ENCODE measurements at places on chromosomes 1 and 21.
A peak's percentile ranks its signal among the peaks of the same experiment; 100 is the strongest.

DNA sequence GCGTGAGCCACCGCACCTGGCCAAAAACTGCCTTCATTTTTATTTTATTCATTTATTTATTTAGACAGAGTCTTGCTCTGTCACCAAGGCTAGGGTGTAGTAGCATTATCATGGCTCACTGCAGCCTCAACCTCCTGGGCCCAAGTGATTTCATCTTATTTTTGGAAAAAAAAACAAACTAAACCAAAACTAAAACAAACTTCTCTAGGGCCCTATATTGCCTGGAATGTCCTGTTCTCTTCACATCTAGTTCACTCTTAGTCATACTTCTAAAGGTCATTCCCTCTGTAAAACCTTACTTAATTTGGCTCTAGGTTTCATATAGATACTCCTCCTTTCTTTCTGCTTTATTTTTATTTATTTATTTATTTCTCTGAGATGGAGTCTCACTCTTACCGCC, 15.6 kb downstream of the RPS27 start:
- no peak for DNase-seq

DNA sequence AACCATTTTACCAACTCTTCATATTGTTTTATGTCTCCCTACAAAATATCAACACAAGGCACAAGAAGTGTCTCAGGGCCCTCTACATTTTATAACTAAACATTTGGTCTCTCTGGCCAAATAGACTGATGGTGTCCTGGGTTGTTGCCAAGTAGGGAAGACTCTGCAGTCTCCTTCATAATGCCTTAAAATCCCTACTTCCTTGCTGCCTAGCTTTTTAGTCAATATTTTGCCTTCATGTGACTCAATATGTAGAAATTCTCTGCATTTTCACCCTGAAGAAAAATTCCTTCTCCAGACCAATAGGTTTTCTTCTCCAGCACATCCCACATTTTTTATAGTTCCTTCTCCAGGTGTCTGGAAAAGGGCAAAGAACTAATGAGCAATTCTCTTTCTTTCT, 72.6 kb upstream of the IPO9 start:
- no peak for DNase-seq

- DNase-seq, result no peak
These were observed 12.0 kb downstream of the UBE2Q1 start for GRCh38 chr1:154546264-154547063.

GRCh38 chr1:39926820-39927219, 25.1 kb upstream of the MYCL start:
- DNase-seq, result no peak

- no peak for DNase-seq
These were observed 10.2 kb downstream of the GRHL3 start for GRCh38 chr1:24329331-24329730.

- DNase-seq, result no peak
These were observed 51.0 kb downstream of the LAMC1 start for GRCh38 chr1:183074215-183074614.

DNA sequence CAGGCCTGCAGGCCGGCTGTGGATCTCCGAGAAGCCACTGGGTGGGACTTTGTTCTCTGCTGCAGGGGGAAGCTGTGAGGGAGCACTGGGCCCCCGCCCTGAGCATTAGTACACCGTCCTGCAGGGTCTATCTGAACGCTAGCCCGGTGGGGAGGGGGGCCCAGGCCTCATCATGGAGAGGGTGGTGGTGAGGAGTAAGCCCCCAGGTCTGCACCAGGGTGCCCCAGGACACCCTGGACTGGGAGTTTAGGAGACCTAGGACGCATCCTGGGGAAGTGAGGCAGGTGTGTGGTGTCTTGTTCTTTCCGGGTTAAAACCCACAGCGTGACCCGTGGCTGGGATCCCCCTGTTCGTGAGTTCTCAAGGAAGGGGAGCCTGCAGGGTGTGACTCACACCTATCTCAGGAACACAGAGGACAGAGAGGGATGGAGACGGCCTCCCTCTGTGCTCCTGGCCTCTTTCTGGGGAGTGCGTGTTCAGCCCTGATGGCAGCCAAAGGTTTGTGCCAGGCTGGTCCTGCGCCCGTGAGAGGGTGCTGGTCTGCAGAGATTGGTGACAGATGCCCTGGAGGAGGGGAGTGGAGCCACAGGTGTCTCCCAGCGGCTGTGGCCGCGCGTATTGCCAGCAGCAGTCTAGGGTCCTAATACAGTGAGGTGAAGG, 44.8 kb downstream of the AGPAT3 start:
- DNase-seq, result no peak

- no peak for DNase-seq
These were observed 1.5 kb downstream of the CDC7 start for GRCh38 chr1:91501971-91502671.

DNA sequence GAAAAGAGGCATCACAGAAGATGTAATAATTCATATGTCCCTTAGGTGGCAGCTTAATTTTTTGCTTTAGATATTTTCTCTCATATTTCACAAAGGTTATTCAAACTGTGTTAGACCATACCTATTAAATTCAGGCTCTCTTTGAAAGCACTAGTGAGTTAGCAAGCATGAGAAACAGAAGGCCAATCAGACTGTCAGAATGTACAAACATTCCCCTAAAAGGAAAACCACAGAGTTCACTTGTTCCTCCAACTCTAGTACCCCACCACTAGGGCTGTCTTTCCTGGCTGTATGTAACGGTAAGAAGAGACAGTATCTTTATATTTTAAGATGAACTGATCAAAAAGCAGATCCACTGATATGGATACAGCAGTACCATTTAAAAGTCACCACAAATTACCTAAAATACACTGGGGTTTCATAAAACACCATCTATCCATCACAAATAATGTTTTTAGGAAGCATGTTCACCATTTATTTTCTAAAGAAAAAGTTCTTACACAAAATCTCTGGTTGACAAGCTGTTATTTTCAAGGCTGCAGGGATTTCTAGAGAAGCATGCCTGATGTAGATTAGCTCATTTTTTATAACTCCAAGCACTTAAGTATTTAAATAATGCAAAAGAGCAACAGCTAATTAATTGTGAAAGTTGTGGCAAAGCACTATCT, 1.8 kb downstream of the ARPC5 start:
- DNase-seq, result no peak

DNA sequence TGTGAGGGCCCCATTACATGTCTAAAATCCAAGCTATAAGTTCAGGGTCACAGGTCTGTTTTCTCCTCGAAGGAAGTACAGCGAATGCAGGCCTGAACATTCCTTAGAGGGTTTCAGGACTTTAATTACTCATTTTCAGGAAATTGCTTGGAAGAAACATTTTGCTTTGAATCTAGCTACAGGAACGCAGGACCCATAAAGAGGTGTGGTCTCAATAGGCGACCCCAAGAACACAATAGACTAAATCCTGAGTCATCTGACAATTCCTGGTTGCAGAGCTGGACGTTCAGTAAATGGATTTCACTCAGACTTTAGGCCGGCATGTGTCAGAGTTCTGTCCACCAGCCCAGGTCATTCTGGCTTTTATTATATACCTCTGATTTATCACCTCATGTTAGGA, 1.0 kb upstream of the ERG start:
- DNase-seq, result no peak

DNA sequence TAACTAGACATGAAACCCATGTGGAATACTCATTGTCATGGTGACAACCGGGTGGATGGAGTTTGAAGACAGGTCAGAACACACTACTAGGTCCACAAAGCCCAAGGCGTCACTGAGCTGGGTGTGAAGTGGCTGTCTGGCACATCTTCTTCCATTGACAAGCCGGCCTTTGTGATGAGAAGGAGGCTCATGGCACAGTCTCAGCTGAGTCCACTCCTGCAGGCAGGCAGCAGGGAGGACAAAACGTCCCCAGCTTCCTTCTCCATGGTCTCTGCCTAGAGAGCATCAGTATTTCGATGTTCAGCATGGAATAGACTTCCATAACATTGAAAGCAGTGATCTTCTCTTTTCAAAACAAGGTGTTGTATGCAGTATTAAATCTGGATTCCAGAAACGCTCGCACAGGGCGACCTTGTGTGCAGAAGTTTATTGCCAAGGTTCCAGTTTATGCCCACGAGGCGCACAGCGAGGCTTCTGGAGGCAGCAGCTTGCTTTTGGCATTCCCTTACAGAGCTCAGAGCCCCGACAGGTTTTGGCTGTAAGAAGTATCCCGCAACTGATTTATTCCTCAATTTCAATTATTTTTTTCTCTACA, 104.2 kb downstream of the SIM2 start:
- peak; percentile 48 for DNase-seq

DNA sequence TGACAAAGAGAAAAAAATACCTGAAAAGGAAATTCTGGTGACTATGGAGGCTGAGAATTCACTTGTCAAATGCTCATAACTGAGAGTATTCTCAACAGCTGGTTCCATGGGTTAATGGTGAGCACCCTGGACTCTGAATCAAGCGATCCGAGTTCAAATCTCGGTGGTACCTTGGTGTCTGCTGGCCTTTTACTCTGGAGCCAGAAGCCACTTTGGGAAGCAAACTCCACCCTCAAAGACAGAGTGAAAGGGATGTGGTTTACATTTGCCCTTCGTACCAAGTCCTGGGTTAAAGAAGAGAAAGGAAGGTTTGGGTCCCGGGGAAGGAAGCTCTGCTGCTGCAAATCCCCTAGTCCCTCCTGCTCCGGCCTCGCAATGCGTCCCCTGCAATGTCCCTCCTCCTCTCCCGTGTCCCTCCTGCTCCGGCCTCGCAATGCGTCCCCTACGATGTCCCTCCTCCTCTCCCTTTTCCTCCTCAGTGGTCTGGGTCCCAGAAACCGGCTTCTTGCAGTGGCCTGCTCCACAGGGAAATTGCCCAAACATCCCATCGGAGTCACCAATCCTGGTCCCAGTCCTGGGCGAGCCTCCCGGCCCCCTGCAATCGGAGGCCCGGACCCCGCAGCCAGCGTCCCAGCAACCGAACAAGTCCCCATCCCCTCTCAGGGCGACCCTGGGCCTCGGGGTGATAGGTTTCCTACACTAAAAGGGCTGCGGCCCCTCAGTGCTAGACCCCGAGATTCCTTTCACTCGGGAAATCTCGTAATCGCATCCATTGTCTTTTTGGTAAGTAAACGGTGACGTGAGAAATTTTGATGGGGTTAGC, 129.4 kb downstream of the PPIAL4G start:
- DNase-seq, result no peak

DNA sequence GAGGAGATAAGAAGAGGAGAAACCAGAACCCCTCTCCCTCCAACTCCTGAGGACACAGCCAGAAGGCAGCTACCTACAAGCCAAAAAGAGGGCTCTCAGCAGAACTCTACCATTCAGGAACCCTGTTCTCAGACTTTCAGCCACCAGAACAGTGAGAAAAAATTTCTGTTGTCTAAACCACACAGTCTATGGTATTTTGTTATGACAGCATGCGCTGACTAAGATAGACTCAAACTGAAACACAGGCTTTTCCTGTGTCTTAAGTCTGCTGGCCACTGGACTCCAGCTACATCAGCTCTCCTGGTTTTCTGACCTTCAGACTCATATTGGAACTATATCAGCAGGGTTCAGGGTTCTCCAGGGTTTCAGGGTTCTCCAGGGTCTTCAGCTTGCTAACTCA, 126.5 kb upstream of the TNFSF4 start:
- DNase-seq, result no peak

DNA sequence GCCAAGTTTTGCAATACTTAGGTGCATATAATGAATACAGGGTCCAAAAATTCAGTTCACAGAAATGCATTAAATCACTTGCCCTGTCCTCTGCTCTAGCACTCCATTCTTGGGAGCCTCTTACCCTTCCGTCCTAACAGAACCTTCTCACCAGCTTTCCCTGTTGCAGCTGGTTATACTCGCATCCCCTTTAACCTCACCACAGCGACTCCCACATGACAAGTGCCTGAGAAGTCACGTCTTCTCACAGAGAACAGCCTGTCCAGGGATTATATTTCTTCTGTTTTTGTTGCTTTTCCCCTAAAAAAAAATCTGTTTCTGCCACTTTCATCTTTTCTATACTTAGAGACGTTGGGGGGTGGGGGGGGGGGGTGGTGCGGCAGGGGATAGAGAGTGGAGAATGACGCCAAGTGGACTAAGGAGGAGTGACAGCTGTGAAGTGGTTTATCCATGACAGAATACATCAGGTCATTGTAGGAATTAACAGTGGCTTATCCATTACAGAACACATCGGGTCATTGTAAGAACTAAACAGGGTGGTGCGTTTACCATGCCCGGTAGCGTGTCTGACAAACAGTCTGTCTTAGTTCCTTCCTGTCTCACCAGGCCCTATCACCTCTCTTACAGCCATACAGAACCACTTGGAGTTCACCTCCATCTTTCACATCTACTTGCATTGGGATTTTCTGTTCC, 117.6 kb downstream of the UBE2U start:
- no peak for DNase-seq

GRCh38 chr1:211951856-211952255, 83.5 kb downstream of the INTS7 start:
- DNase-seq, result no peak

GRCh38 chr1:232626452-232626851, 3.5 kb downstream of the SIPA1L2 start:
- DNase-seq, result no peak

- no peak for DNase-seq
These were observed 178.4 kb downstream of the GRIK3 start for GRCh38 chr1:36855699-36856494.

- no peak for DNase-seq
These were observed 94.0 kb upstream of the FMN2 start for GRCh38 chr1:239997515-239998311.

GRCh38 chr1:51850420-51851223, 27.9 kb downstream of the NRDC start:
- no peak for DNase-seq

DNA sequence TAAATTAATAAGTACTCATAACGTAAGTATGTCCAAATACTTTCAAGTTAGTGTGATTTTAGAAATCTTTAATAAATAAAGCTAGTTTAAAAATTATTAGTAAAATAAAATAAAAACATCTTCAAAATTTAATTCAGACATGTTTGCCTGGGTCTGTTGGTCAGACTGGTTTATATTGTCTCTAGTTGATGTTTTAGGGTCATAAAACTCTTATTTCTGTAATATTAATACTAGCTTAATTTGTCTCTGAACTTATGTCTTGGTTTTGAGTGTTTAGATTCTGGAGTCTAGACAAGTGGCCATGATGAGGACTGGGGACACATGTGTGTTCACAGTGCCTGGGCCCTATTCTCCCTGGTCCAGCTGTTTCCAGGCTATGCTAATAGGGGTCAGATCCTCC, 184.5 kb upstream of the TNR start:
- no peak for DNase-seq

DNA sequence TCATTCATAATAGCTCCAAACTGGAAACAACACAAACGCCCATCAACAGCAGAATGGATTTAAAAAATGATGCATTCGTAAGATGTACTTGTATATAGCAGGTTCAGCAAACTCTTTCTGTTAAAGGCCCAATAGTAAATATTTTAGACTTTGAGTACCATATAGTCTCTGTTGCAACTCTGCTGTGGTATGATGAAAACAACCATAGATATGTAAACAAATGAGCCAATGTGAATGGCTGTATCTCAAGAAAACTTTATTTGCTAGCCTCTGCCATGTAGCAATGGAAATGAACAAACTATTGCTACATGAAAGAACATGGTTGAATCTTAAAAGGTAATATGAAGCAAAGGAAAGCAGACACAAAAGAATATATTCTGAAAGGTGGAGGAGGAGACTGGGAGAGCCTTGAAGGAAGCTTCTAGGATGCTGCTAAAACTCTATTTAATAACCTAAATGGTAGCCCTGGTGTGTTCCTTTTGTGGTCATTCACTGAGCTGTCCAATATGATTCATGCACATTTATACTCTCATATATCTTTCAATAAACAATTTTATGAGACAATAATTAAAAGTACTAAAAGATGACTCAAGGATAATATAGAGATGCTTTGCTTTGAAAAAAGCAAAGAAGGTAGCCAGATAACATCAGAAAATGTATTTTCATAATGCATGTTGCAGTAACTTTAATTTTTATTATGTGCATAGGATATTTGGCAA, 29.1 kb upstream of the FMO3 start:
- no peak for DNase-seq

- no peak for DNase-seq
These were observed 4.5 kb downstream of the C1orf232 start for GRCh38 chr1:26164036-26164860.

All from nucleus accumbens (tissue), 56 donors.